ENCODE measurements at places on chromosomes 4 and X.
A peak's percentile ranks its signal among the peaks of the same experiment; 100 is the strongest.

- no peaks in the 10 kb centered on the region for H3K36me3 ChIP-seq
- H3K27me3 ChIP-seq, result no peaks in the 10 kb centered on the region
- H3K4me3 ChIP-seq, result no peak overlapping the region
- no peak for DNase-seq
- H3K27ac ChIP-seq, result peak overlapping the region; percentile 37
- peaks cover 31% of the 10 kb centered on the region for H3K4me1 ChIP-seq
These were observed 104.3 kb downstream of the USP46 start for GRCh38 chr4:52554612-52555355.

DNA sequence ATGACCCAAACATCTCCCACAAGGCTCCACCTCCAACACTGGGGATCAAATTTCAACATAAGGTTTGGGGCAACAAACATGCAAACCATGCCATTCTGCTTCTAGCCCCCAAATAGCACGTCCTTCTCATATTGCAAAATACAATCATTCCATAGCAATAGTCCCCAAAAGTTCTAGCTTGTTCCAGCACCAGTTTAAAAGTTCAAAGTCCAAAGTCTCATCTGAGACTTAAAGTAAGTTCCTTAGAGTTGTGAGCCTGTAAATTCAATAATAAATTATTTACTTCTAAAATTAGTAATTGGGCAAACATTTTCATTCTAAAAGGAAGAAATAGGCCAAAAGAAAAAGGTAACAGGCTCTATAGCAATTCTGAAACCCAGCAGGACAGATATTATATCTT lies 8.9 kb upstream of the TASL start:
- peaks cover 5% of the 10 kb centered on the region for H3K4me1 ChIP-seq
- H3K36me3 ChIP-seq, result no peaks in the 10 kb centered on the region
- H3K4me3 ChIP-seq, result no peak overlapping the region
- H3K27ac ChIP-seq, result no peak overlapping the region
- DNase-seq, result no peak

DNA sequence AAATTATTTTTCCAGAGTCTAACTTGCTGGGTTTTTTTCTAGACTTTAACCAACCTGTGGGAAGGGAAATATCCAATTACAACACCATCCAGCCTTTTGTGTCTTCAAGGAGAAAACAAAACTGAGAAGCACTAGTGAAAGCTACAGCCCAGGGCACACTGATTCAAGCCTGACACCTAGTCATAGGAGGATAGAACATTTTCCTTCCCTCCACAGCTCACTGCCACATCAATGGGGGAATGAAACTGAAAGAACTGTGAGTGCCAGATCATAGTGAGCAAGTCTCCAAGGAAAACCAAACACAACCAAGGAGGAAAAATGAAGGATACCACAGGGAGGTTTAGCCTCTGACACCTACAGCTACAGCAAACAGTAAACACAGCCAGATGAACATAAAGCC lies 43.3 kb upstream of the MAGEA8 start:
- no peak for DNase-seq
- peaks cover 44% of the 10 kb centered on the region for H3K4me1 ChIP-seq
- peaks cover 24% of the 10 kb centered on the region for H3K36me3 ChIP-seq
- no peak overlapping the region for H3K4me3 ChIP-seq
- H3K27ac ChIP-seq, result peak overlapping the region; percentile 18
- H3K27me3 ChIP-seq, result peaks cover 19% of the 10 kb centered on the region

- peaks cover 11% of the 10 kb centered on the region for H3K36me3 ChIP-seq
- peaks cover 12% of the 10 kb centered on the region for H3K4me1 ChIP-seq
- no peak overlapping the region for H3K4me3 ChIP-seq
- H3K27ac ChIP-seq, result no peak overlapping the region
- no peaks in the 10 kb centered on the region for H3K27me3 ChIP-seq
These were observed 191.1 kb upstream of the NEIL3 start for GRCh38 chr4:177118596-177118995.

GRCh38 chr4:1772853-1773538 lies 20.1 kb upstream of the FGFR3 start:
- DNase-seq, result no peak
- peaks cover 14% of the 10 kb centered on the region for H3K4me1 ChIP-seq
- H3K27me3 ChIP-seq, result peaks cover 4% of the 10 kb centered on the region

GRCh38 chr4:90415116-90415515 lies 287.9 kb downstream of the CCSER1 start:
- DNase-seq, result no peak
- H3K4me1 ChIP-seq, result no peaks in the 10 kb centered on the region
- H3K4me3 ChIP-seq, result no peak overlapping the region
- H3K27me3 ChIP-seq, result peaks cover 12% of the 10 kb centered on the region

- H3K4me1 ChIP-seq, result peaks cover 11% of the 10 kb centered on the region
- DNase-seq, result peak; percentile 96
- no peaks in the 10 kb centered on the region for H3K27me3 ChIP-seq
- H3K4me3 ChIP-seq, result peak within 1 kb of the TSS; percentile 97
These were observed at the start of gene WDR17 for GRCh38 chr4:176065435-176066291. Gene WDR17 (plus strand): TSS chr4:176065841. CDS start chr4:176111581, 45,740 bp downstream.

- no peak for DNase-seq
- H3K27ac ChIP-seq, result no peak overlapping the region
- peaks cover 5% of the 10 kb centered on the region for H3K36me3 ChIP-seq
- H3K4me1 ChIP-seq, result no peaks in the 10 kb centered on the region
- H3K4me3 ChIP-seq, result no peak overlapping the region
These were observed 89.0 kb downstream of the SMIM20 start for GRCh38 chr4:26003056-26003455.

DNA sequence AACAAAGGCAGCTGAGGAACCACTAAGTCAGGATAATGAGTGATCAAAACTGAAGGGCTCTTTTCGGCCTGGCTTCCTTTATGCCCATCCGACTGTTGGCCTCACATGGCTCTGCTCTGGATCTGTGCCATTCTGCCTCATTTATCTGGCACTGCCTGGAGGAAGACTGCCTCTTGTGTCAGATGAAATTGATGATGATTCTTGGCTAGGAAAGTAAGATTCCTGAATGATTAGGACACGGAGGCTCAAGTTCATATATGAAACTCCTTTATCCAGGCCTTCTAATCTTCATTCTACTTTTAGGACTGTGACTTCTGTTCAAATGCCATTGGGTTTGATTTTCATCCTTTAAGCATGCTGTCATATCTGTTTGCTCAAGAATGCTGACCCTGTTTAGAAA lies 475.4 kb upstream of the RPS6KA3 start:
- no peak overlapping the region for H3K27ac ChIP-seq
- no peaks in the 10 kb centered on the region for H3K36me3 ChIP-seq
- H3K4me3 ChIP-seq, result no peak overlapping the region
- H3K27me3 ChIP-seq, result no peaks in the 10 kb centered on the region

- peaks cover 4% of the 10 kb centered on the region for H3K36me3 ChIP-seq
- H3K4me3 ChIP-seq, result no peak overlapping the region
- no peak overlapping the region for H3K27ac ChIP-seq
- H3K27me3 ChIP-seq, result no peaks in the 10 kb centered on the region
- H3K4me1 ChIP-seq, result no peaks in the 10 kb centered on the region
These were observed 5.7 kb downstream of the ARL13A start for GRCh38 chrX:100975212-100975611.

- no peak overlapping the region for H3K27ac ChIP-seq
- peak; percentile 22 for DNase-seq
- peak overlapping the region; percentile 88 for H3K4me3 ChIP-seq
- H3K27me3 ChIP-seq, result peaks cover 59% of the 10 kb centered on the region
These were observed 484 bp downstream of the GALNTL6 start for GRCh38 chr4:171813526-171814250.

DNA sequence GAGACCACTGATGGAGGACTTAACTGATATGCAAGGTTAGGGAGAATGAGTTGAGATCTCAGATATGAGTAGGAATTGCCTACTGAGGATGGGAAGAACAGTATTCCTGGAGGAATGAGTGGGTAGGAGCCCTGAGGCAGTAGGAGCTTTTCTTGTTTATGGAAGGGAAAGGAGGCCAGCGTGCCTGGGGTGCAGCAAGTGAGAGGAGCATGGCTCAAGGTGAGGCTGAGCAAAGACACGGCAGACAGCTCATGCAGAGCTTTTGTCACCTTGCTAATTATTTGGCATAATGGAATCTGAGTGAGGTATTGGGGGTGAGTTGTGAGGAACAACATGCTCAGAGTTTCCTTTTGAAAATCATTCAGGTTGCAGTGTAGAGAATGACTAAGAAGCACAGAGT lies 65.3 kb upstream of the IBSP start:
- 0 out of 2 replicates have a peak, but pooled peaks cover 2% of the 10 kb centered on the region for H3K27me3 ChIP-seq
- no peak overlapping the region for H3K27ac ChIP-seq
- peaks cover 5% of the 10 kb centered on the region for H3K36me3 ChIP-seq
- no peak for DNase-seq

GRCh38 chrX:119695535-119696050 lies 2.6 kb upstream of the SEPTIN6 start:
- H3K27ac ChIP-seq, result no peak overlapping the region
- H3K4me1 ChIP-seq, result peaks cover 46% of the 10 kb centered on the region
- peaks cover 7% of the 10 kb centered on the region for H3K27me3 ChIP-seq
- DNase-seq, result no peak
- H3K36me3 ChIP-seq, result no peaks in the 10 kb centered on the region
- peak overlapping the region; percentile 46 for H3K4me3 ChIP-seq

GRCh38 chrX:114152130-114152529 lies 431.8 kb upstream of the HTR2C start:
- no peaks in the 10 kb centered on the region for H3K36me3 ChIP-seq
- H3K27me3 ChIP-seq, result no peaks in the 10 kb centered on the region
- peaks cover 12% of the 10 kb centered on the region for H3K4me1 ChIP-seq
- DNase-seq, result no peak
- no peak overlapping the region for H3K4me3 ChIP-seq
- no peak overlapping the region for H3K27ac ChIP-seq

- no peak overlapping the region for H3K27ac ChIP-seq
- peaks cover 7% of the 10 kb centered on the region for H3K27me3 ChIP-seq
- peaks cover 16% of the 10 kb centered on the region for H3K36me3 ChIP-seq
- DNase-seq, result no peak
- H3K4me1 ChIP-seq, result no peaks in the 10 kb centered on the region
- H3K4me3 ChIP-seq, result no peak overlapping the region
These were observed 28.1 kb downstream of the MAN2B2 start for GRCh38 chr4:6603128-6603527.

DNA sequence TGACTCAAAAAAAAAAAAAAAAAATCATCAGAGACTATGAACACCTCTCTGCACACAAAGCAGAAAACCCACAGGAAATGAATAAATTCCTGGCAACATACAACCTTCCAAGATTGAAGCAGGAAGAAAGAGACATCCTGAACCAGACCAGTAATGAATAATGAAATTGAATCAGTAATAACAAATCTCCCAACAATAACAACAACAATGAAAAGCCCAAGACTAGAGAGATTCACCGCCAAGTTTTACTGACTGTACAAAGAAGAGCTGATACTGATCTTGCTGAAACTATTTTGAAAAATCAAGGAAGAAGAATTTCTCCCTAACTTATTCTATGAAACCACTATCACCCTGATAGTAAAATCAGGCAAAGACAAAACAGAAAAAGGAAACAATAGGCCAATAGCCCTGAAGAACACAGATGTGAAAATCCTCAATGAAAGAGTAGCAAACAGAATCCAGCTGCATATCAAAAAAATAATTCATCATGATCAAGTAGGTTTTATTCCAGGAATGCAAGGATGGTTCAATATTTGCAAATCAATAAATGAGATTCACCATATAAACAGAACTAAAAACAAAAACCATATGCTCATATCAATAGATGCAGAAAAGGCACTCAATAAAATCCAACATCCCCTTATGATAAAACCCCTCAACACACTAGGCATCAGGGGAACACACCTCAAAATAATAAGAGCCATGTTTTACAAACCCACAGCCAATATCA lies 31.0 kb upstream of the PLK4 start:
- DNase-seq, result no peak
- H3K4me3 ChIP-seq, result no peak overlapping the region
- H3K4me1 ChIP-seq, result peaks cover 40% of the 10 kb centered on the region
- H3K36me3 ChIP-seq, result peaks cover 32% of the 10 kb centered on the region
- H3K27ac ChIP-seq, result no peak overlapping the region

- H3K4me1 ChIP-seq, result peaks cover 18% of the 10 kb centered on the region
- no peak overlapping the region for H3K27ac ChIP-seq
These were observed 337.7 kb downstream of the PCDH19 start for GRCh38 chrX:100072336-100072735.

DNA sequence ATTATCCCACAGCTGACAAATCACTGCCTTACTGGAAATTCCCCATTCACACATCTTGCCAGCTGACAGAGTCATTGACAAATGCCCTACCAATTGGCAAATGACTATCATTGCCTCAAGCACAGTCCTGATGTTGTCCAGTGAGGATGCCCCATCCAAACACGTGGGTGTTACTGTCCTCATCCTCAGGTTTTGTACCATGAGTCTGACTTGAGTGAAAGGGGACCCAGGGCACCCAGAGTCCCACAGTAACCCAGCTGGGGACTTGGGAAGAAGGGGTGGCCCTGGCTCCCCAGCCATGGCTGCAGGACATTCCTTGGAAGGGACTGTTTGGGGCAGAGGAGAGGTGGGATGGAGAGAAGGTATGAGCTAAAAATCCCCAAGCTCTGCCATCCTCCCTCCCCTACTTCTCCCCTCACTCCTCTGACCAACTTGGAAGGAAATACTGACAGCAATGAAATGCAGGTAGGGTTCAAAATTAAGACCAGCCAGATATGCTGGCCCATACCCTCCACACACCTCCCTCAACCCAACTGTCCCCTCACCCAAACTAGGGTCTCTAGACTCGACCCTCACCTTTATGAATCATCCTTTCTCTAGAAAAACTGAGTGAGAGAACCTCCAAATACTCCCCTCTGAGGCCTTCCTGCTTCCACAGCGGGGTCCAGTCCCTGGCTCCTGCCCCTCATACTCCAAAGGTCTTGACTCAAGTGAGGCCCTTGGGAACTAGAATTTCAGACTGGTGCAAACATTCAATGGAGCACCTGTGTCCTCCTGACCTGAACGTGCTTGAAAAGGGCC lies 5.1 kb downstream of the TIMP1 start:
- H3K27me3 ChIP-seq, result no peaks in the 10 kb centered on the region
- DNase-seq, result no peak
- H3K27ac ChIP-seq, result no peak overlapping the region

DNA sequence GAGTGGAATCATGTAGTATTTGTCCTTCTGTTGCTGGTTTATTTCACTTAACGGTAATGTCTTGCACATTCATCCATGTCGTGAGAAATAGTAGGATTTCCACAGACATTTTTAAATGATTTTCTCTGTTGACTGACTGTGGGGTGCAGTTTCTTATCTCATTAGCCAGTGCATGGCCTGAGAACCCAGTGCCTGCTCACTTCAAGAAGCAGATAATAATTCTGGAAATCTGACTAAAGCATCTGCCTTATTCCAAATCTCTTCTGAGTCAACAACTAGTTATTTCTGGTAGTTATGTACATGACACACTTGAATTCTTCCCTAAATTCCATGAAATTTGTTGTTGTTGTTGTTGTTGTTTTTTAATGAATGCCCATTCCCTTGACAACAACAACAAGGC lies 77.6 kb downstream of the NPFFR2 start:
- DNase-seq, result no peak
- no peak overlapping the region for H3K4me3 ChIP-seq
- H3K27ac ChIP-seq, result no peak overlapping the region

DNA sequence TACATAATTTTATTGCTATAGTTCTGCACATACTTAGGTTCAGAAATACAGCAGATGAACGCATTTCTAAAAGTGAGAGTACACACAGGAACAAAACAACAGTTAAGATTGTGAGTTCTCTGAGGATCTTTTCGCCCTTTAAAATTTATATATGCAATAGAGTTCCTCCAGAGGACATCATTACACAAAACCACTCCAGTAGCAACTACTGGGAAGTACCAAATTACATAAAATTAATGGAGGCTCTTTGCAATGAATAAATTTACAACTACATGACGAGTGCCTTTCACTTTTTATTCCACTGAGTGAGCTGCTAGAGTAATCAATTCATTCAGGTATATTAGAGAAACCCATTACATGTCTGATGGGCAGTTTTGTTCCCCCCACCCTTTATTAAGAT lies 107.2 kb downstream of the PPP3CA start:
- no peak for DNase-seq
- H3K27me3 ChIP-seq, result no peaks in the 10 kb centered on the region
- no peak overlapping the region for H3K27ac ChIP-seq
- H3K4me1 ChIP-seq, result peaks cover 33% of the 10 kb centered on the region
- H3K4me3 ChIP-seq, result no peak overlapping the region
- no peaks in the 10 kb centered on the region for H3K36me3 ChIP-seq

Measured in WTC11 (cell line).